Right lobe of liver (tissue), 6 donors: ENCODE measurements at places on chromosomes 6 and 20.
A peak's percentile ranks its signal among the peaks of the same experiment; 100 is the strongest.

- no peak for DNase-seq
Measured at GRCh38 chr6:31143148-31143547, 4.3 kb upstream of the PSORS1C2 start.

GRCh38 chr6:87396595-87397392 is 11.0 kb upstream of the CFAP206 start:
- DNase-seq: no peak

DNA sequence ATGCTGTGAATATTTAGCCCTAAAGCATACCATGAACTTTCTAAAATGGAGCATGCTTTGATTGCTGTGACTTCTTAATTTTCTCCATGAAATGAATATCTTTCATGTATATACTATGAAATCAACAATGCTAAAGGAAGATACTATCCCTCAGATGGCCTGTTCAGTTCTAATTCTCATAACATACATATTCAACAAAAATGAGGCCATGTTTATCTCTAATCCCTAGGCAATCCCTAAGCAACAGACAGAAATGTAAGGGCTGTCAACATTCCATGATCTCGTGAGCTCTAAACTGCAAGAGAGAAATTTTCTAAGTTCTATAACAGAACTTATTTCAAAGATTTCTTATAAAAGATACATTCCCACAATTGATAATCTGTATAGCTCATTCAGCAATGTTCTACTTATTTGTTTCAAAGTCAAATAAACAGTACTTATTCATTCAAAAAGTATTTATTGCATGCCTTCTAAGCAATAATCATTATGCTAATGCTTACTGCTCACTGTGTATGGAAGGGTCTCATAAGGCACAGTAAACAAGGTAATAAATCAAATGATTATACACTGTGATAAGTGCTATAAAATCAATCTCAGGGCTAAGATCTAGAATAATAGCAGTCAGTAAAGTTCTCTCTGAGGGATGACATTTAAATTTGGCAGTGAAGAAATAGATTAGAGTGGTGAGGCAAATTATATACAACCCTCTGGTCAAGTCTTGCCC is 492.9 kb downstream of the PHF3 start:
- DNase-seq: no peak

- DNase-seq: no peak
Measured at GRCh38 chr6:125231574-125232343, 70.0 kb downstream of the HDDC2 start.

- no peak for DNase-seq
Measured at GRCh38 chr6:62345962-62346689, 60.1 kb upstream of the KHDRBS2 start.

- peak; percentile 69 for DNase-seq
Measured at GRCh38 chr20:18001131-18001921, 32.5 kb downstream of the MGME1 start.

DNA sequence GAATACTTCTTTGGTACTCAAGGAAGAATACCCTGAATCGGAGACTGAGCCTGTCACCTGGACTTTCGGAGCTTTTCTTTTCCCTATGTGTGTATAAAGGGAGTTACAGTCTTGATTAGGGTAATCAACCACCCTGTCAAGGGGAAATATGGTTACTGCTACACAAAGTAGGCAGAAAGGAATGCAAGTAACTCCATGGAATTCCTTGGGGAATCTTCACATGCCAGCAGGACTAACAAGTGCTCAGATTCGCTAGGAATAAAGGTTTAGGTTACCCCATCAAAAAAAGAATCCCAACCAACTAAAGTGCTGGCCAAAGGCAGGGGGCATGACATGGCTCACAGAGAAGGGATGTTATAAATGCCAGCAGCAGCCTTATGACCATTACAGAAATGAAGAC is 10.4 kb downstream of the KCNS1 start:
- DNase-seq: no peak

GRCh38 chr6:167097770-167098169 is 25.1 kb upstream of the CCR6 start:
- DNase-seq: no peak

DNA sequence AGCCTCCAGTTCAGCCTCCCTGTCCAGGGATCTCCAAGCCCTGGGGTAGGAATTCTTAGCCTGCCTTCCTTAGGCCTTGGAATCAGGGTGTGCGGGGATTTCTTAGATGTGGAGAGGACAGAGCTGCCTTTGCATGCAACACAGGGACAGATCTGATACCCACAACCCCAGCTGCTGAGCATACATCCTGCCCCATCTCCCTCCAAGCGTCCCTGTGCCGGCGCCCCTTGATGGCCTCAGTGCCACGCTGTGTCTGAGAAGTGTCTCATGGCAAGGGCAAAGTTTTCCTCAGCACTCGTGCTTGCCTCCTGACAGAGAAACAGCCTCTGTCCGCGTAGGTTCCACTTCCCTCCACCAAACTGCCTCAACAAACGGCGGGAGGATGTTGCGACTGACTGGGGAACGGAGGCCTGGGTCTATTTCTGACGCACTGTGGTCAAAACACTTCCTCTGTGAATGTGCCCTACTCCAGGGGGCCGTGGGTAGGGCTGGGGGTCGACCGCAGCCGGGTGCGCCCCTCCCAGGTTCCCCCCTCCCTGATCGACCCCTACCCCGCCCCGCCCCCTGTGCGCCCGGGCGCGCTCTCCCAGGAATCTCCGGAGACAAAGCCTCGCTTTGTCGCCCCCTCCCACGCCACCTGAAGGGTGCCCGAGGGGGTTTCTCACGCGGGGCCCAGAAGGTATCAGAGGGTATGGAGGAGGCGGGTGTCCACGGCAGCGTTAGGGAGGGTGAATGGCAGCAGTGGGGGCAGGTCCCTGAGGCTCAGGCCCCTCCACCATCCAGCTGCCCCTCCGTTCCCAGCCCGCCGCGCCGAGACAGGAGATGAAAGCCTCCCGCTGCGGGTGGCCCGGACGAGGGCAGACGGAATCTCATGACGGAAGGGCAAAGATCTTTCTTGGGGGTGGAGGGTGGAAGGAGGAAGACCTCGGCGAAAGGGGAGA is 806 bp downstream of the MICAL1 start:
- DNase-seq: peak; percentile 52

GRCh38 chr6:36368921-36369865 is 18.3 kb downstream of the ETV7 start:
- no peak for DNase-seq

DNA sequence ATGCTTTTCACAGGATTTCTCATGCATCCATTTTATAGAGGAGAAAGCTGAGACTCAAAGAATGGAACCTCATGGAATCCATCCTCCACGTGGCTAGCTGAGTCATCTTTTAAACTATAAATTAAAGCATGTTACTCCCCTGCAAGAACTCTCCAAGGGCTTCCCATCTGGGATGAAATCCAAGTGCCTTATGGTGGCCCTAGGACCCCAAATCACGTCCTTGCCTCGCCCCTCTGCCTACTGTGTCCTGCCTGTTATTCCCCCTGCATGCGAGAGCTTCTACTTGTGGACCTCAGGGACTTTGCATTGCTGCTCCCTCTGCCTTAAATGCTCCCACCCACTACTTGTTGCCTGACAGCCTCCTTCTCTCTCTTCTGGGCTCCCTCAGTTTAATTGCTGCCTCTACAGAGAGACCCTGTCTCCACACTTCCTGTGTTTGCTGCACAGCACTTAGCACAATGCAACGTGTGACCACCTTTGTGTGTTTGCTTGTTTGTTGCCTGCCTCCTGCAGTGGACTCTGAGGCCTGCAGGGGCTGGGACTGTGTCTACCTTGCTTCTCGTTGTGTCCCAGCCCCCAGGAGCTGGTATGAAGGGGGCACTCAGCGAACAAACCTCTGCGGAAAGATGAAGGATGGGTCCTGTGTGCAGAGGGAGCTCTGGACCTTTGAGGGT is 39.4 kb downstream of the TOX2 start:
- no peak for DNase-seq

GRCh38 chr6:140346428-140346827 is 972.0 kb upstream of the CITED2 start:
- no peak for DNase-seq

- DNase-seq: no peak
Measured at GRCh38 chr6:93454533-93454932, 35.2 kb upstream of the EPHA7 start.

GRCh38 chr6:157774153-157775135 is 48.6 kb upstream of the SNX9 start:
- no peak for DNase-seq

DNA sequence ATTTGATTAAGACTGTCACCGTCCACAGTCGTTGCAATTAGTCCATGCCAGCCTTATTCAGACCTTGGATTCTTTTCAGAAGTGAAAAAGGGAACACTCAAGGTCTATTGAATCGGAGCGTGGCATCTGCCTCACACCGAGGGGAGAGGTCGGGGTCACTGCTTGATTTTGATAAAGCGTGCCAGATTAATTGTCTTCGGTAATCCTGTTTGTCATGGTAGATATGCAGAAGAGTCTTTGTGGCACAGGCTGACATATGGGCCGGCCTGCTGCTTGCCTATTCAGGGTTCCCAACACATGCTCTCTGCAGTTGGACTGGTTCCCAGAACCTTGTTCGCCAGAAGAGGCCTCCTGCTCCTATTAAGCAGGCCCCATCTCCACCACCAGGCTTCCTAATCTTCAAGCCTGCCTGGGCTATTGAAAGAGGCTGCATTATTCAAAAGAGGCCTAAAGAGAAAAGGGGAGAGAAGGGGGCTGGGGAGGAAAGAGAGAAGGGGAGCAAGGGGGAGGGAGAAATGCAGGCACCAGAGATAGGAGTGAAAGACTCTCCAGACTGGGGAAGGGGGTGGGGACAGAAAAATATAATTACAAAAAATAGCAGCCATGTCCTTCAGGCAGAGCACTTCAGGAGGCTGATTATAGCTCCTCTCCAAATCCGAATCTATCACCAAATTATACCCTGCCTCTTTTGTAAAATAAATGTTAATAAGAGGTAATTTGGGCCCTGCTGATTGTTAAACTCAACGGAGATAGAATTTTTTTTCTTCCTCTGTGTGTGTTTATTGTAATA is 611.3 kb downstream of the HDGFL1 start:
- no peak for DNase-seq

DNA sequence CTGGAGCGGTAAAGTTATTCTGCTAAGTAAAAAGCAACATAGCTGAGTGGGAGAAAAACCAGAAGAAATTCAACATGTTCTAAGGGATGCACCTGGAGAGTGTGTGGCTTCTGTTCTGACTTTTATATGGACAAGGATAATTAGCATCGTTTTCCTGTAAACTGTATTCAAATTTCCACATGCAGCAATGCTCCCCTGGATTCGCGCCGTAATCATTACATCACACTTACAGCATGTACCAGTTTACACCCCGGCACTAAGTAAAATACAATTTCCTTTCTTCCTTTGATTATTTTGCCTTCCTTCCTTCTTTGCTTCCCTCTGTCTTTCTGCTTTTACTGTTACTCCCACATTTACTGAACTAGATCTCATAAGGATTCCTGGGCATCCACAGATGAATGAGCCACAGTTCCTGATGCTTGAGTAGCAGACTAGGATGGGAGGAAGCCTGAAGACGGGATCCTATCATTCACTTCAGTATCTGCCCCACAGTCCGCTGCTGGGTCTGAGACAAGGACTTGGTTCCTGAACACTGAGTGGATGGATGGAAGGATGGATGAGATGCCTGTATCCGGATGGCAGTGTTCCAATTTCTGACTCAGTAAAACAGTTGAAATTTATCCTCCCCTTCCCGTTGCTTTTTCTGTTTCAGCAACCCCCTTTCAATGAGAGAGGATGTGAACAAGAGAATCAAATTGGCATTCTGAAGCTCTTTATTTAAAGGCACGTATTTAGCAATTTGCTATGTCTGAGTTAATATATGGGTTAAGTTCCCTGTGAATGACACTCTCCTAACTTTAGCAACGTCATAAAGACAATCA is 174.6 kb downstream of the GJA10 start:
- no peak for DNase-seq

DNA sequence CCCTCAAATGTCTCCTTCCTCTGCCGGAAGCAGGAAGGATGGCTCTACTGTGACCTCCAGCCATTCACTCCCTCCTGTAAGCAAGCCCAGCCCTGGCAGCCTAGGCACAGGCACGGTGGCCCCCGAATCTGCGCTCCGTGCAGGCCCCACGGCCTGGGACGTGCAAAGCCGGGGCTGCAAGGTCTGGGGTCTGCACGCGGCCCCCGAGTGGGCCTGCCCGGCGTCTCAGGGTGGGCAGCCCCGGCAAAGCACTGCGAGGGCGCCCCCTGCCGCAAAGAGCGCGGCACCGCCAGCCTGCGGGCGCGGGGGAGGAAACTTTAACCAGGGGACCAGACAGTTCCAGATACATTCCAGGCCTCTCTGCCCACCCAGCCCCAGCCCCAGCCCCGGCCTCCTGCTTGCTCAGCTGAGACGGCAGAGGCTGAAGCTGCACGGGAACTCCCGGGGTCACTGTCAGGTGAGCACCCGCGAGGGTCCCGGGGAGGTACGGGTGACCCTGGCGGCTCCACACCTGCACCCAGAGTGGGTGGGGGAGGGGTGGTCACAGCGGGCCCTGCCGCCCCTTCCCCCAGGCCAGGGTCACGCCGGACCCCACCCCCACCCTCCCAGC is 98.8 kb downstream of the ASXL1 start:
- DNase-seq: no peak

DNA sequence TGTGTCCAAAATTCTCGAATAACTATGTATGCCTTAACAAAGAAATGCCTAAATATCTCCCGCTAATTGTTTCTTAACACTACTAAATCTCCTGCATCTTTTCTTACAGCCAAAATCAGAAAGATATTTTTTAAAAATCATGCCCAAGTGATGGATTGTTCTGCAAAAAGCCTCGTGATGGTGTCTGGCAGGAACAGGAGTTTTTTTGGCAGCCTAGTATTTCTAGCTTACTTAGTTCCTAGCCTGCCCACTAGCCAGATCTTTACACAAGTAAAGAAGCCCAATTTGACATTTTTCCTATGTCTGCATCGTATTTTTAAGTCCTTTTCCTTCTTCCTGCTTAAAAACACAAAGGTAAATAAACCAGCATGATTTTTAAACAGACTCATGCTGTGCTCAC is 31.5 kb downstream of the SLC2A12 start:
- no peak for DNase-seq

DNA sequence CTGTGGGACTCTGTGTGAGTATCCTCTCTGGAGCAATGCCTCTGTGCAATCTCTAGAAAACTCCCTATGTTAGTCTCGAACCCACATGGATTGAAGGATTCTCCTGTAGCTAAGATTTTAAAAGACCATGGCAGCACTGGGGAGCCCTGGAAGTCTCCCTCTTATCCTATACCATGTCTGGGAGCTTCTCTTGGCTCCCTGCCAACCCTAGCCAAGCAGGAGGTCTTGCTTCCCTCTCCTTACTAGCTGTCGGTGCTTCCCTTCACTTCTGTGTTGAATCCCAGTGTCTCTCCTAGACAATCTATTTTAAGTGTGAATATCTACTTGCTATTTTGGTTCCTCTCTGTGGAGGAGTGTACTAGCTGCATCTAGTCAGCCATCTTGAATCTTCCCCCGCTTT is 118.8 kb upstream of the NRN1 start:
- DNase-seq: no peak

DNA sequence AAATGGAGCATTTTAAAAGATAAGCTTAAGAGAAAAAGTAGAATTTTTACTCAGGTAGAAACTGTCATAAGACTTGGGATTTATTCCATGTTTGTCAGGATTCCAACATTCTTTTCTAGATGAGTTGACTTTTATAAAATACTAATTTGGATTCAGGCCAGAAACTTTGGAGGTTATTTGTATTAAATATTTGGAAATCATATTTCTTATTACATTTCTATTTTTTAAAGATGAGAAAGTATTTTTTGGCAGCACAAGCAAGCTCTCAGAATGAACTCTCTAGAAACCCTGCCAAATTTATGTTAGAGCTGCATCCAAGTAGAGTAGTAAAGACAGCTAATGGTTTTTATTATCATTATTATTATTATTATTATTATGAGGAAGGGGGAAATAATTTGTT is 1014.9 kb upstream of the GJE1 start:
- no peak for DNase-seq
